Caki2 (cell line): ENCODE measurements at places on chromosomes 7 and 10.

DNA sequence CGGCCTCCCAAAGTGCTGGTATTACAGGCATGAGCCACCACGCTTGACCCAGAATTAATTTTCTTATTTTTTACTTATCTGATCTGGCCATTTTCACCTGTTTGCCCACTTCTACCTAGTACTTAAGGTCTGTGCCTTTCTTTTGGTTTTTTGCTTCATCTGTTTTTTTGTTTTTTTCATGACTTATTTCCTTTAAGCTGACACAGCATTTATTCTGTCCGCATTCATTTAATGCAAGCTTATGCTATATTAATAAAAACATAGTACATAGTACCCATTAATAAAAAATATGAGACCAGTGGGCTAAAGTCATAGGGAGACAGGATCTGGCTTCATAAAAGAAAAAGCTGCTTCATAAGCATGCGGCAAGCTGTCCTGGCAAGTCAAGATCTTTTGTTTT, 205.4 kb downstream of the ZEB1 start:
- DNase-seq: no peak

- DNase-seq: no peak
Observed at GRCh38 chr10:57593983-57594573, 673.6 kb downstream of the IPMK start.

- DNase-seq: no peak
Observed at GRCh38 chr10:16799621-16800020, 17.6 kb downstream of the RSU1 start.

DNA sequence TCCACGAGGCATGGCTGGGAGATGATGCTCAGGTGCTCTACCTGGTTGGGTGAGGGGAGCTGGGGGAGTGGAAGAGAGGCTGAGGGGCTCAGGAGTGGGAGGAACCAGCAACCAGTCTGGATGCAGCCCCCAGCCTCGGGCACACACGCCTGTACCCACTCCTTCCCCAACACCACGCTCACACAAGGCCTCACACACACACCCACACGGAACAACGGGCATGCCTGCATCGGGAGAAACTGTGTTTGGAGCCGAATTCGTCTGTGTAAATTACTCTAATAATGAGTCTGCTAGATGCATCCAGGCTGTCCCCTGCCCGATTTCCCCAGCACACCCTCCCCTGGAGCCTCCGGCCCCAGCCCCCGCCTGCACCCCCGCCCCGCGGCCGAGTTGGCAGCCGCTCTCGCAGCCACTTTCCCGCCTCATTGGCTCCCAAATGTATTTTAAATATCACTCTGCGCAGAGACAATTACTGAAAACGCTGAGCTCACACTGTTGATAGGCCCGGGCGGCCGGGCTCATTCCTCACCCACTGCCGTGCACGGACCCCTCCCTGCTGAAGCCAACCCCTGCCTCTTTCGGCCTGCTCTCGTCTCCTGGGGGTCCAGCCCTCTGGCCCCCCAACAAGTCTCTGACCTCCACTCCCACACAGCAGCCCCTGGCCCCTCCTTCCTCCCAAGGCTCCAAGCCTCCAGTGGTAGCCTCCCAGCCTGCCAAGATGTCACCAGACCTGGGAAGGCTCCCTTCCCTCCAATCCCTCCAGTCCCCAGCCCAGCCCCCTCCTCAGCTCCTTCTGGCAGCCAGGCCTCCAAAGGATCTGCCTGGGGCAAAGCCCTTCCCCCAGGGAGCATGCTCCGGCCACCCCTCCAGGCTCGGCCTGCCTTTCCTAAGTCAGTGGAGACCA, 11.1 kb downstream of the H2BK1 start:
- no peak for DNase-seq

DNA sequence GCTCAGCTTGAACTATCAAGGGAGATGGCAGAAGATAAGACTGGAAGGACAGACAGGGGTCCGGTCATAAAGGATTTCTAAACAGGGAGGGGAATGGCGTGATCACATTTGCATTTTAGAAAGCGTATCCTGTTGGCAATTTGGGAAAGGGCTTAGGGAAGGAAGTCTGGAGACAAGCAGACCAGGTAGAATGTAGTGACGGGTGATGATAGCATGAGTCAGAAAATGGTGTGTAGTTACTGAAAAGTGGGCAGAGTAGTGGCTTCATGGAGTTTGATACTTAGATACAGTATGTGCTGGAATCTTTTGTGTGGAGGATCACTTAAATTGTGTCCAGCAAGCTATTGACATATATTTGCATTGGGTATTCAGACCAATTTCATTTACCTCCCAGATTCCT, 61.2 kb downstream of the LRGUK start:
- no peak for DNase-seq

GRCh38 chr10:603745-604144, 85.7 kb downstream of the DIP2C start:
- DNase-seq: no peak

DNA sequence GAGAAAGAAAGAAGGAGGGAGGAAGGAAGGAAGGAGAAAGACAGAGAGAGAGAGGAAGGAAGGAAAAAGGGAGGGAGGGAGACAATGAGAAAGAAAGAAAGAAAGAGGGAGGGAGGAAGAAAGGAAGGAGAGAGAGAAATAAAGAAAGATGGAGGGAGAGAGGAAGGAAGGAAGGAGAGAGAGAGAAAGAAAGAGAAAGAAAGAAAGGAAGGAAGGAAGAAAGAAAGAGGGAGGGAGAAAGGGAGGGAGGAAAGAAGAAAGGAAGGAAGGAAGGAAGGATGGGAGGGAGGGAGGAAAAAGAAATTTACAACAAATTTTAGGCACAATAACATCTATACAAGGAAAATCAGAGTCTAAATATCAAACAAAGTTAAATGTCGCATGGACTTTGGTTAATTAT, 332.6 kb upstream of the KLF6 start:
- no peak for DNase-seq

- no peak for DNase-seq
Observed at GRCh38 chr7:70439651-70440050, 692.3 kb upstream of the GALNT17 start.

- no peak for DNase-seq
Observed at GRCh38 chr7:36137258-36137657, 15.8 kb upstream of the EEPD1 start.

DNA sequence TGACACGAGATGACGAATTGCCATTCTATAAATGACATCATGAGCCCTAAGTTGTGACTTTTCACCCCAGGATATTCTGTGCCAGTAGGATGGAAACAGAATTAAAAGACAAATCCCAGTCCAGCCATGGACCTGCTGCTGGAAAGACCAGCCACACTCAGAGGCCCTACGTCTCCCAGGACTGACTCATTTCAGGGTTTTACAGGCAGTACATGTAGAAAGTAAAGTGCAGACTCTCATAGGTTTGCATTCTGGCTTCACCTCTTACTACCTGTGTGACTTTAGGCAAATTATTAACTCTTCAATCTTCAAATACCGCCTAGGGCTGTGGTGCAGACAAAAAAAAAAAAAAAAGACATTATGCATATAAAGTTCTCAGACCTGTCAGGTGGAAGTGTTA, 188.8 kb downstream of the NEBL start:
- no peak for DNase-seq

DNA sequence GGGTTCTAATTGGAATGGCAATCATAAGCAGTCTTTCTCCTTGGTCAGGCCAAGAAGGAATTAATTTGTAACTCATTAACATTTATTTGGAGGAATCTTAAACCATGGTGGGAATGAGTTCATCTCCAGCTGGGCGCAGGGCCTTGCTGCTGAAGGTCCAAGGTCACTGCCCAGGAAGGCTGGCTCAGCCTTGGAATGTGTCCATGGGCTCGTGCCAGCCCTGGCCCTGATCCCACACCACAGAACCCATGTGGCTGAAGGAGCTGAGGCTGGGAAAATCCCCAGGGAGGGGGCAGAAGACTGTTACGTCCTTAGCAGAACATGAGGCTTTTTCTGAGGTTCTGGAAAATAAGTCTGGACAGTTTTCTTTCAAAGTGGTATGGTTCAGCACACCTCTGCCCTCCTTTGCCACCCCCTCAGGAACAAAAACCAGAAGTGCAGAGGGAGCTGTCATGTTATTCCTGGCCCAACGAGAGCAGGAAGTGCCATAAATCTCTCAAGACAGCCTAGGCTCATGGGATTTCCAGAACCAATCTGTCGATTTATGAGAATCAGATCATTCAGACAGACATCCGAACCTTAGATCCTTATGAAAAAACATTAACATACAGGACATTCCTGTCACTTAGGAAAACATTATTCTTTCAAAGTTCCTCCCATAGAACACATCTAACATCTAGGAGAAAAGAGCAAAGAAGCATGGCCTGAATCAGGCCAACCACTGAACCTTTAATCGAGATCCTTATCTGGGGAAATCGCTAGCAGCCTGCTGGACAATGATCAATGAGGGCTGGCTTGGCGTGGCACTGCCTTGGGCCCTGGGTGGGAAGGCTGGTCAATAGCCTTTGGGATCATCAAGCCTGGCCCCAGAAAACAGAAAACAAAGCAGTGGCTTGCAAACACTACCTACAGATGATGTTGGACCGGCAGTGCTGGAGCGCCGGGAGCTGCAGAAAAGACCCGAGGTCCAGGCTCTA, 134.3 kb downstream of the TAX1BP1 start:
- DNase-seq: peak; percentile 96

DNA sequence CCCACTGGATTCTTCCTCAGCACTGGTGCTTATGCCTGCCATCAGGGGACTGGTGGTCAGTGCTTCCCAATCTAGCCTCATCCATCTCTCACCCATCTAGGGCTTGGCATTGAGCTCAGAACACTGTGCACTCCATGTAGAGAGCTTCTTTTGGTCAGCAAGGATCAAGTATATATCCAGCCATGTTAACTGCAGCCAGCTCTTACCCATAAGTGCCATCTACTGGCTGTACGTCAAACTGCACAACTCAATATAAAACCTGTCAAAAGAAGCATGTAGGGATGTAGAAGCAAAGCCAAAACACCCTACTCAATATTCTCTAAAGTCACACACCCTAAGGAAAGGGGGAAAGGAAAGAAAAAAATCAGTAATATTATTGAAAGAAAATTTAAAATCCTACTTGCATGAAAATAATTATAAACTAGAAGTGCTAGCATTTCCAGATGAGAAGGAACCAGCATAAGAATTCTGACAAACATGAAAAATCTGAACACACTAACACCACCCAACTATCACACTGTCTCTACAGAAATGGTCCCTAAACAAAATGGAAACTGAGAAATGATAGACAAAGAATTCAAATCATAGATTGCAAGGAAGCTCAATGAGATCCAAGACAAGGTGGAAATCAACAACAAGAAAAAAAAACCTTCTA, 531.1 kb upstream of the STEAP1 start:
- DNase-seq: peak; percentile 34

GRCh38 chr7:16295558-16295957, 125.8 kb downstream of the CRPPA start:
- no peak for DNase-seq

- no peak for DNase-seq
Observed at GRCh38 chr10:52438119-52438518, 124.0 kb downstream of the DKK1 start.

GRCh38 chr10:79029478-79030390, 39.0 kb upstream of the ZMIZ1 start:
- no peak for DNase-seq

DNA sequence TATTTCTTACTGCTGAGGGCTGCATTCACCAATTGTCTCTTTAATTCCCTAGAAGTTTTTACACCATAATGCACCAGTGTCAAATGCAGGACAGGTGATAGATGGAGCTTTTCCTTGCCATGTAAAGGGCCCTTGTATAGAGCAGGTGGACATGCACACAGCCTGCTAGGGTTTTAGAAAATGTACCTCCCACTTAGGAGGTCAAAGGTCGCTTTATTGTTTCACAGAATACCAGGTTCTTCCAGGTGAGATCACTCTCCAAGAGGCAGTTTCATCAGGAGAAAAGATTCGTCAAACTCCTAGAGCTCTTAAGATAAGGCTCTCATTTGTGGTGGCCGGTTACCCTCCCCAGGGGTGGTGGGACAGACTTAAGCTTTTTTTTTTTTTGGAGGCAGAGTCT, 215.8 kb downstream of the PHTF2 start:
- no peak for DNase-seq

- peak; percentile 98 for DNase-seq
Observed at GRCh38 chr10:21336476-21337170, 188.9 kb downstream of the SKIDA1 start.

- peak; percentile 39 for DNase-seq
Observed at GRCh38 chr10:123858077-123858681, 33.4 kb downstream of the CPXM2 start.

- no peak for DNase-seq
Observed at GRCh38 chr10:36492590-36493515, 632.5 kb upstream of the ANKRD30A start.

DNA sequence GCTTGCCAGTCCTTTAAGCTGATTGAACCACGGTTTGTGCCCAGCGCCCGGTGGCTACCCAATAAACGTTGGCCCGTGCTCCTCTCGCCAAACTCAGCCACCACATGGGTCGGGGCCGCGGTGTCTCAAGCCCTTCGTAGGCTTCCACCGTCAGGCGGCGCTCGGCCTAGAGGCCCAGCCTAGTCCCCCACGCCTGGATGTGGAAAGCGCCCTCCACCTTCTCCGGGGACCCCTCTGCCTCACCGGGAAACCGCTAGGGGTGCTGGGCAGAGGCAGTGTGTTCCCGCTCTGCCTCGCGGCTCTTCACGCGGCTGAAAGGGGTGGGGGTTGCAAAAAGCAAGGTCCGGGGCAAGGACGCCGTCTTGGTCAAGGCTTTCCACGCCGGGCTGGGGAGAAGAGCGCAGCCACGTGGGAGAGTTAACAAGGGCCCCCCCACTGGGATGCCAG, 29.8 kb downstream of the LEP start:
- no peak for DNase-seq

DNA sequence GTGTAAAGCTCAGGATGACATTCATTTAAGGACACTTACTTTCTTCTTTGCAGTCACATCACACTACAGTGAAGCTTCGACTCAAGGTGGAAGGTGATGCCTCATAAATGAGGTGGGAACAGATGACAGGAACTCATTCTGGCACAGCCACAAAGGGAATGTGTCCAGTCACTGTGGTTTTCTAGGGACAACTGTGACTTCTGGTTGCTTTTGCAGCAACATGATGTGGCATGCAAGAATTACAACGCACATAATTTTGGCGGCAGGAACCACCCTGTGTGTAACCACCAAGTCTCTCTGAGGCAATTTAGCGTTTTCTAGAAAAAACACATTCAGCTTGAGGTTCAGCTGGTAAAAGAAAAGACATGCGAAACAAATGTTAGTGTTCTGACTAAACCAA, 32.0 kb upstream of the FERD3L start:
- DNase-seq: peak; percentile 15

DNA sequence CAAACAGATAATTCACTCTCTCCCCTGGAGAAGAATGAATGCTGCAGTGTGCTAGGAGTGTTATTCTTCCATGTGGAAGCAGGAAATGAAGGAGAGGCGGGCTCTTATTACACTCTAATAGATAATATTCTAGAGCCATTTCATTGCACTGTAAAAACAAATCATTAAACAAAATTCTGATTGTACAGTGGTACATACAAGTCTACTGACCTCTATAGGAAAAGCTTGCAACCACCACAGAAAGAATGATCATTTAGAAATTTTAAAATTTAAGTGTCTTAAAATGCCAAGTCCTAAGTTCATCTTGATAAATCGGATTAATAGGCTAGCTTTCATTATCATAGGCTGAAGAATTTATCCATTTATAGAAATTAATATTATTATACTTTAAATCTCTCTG, 960.3 kb upstream of the LRRN3 start:
- DNase-seq: no peak
